EH (cell line): ENCODE measurements at places on chromosomes 7 and 10.

DNA sequence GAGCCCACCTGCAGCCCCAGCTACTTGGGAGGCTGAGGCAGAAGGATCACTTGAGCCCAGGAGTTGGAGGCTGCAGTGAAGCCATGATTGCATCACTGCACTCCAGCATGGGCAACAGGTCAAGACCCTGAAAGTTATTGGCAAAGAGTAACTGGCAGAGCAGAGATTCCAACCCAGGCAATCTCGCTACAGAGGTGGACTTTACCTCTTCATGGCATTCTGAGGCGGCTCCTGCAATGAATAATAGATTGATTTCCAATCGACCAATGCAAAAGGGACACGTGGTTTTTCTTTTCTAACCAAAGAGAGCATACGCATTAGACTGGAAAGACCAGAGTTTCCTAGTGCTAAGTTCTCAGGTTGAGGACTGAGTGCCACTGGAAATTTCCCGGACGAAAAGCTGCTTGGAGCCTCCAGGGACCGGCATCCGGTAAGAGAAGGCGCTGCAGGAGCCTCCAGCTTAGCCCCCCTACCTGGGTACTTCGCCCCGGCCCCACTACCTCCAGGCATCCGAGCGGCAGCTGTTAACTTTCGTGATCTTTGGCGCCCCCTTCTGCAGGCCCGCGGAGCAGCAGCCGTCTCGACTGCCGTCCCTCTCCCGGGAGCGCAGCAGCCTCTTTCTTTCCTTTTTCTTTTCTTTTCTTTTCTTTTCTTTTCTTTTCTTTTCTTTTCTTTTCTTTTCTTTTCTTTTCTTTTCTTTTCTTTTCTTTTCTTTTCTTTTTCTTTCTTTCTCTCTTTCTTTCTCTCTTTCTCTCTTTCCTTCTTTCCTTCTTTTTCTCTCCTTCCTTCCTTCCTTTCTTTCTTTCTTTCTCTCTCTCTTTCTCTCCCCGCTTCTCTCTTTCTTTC is 4.1 kb downstream of the MBLAC1 start:
- DNase-seq: peak; percentile 66

DNA sequence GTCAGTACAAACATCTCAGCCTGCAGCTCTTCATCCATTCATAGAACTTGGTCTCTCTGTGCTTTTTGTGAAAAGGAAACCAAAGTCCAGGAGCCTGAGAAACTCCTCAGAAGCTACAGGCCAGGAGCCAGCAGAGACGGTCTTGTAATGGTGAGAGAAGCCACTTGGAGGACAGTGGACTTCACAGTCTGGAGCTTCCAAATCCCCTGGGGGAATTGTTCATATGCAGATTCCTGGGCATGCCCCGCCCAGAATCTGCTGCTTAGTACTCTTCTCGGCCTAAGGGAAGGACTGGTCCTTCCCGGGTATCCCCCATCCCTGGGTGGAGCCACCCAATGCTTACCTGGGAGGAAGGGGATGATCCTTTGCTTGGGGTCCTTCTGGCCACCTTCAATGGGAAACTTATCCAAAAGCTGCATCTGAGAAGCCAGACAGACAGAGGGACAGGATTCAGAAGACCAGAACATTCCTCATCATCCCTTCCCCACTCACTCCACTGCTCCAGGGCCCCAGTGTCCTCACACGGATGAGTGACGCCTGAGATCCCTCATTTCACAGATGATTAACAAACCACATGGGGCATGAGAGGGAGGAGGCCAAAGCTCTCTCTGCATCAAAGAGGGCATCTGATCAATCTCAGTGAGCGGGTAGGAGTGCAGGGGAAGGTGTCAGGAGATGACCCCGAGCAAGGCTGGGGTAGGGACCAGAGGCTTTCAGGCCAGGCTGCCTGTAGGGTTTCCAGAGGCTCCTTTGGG is 88.4 kb downstream of the SH3PXD2A start:
- DNase-seq: peak; percentile 36

- DNase-seq: no peak
Measured at GRCh38 chr7:14048889-14049288, 59.4 kb upstream of the ETV1 start.

DNA sequence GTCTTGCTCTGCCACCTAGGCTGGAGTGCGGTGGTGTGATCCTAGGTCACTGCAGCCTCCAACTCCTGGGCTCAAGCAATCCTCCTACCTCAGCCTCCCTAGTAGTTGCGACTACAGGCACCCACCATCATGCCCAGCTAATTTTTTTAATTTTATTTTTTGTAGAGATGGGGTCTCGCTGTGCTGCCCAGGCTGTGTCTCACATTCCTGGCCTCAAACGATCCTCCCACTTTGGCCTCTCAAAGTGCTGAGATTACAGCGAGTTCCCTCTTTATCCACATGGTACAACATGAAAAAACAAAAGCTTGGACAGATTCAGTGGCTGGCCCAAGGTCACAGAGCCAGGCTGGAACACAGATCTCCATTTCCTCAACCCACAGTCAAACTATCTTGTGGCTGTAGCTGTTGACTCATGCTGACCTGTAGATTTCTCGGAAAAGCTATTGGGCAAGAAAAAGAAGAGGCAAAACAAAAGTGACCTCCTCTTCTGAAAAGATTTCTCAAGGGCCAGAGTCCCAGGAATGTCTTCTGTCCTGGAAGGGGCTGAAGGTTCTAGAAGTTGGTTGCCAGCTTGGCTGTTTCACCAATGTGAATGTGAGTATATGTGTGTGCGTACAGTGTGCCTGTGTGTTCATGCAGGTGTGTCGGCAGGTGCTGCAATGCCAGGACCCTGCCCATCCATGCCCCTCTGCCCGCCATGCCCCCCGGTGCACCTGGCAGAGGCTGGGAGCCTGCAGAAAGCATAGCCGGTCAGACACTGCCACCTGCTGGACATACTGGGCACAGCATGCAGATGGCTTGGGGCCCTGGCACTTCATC is 28.4 kb downstream of the TMEM130 start:
- DNase-seq: peak; percentile 80

GRCh38 chr10:98367604-98368451 is 47.2 kb downstream of the PYROXD2 start:
- no peak for DNase-seq

GRCh38 chr7:121195874-121196273 is 132.9 kb upstream of the WNT16 start:
- peak; percentile 74 for DNase-seq

DNA sequence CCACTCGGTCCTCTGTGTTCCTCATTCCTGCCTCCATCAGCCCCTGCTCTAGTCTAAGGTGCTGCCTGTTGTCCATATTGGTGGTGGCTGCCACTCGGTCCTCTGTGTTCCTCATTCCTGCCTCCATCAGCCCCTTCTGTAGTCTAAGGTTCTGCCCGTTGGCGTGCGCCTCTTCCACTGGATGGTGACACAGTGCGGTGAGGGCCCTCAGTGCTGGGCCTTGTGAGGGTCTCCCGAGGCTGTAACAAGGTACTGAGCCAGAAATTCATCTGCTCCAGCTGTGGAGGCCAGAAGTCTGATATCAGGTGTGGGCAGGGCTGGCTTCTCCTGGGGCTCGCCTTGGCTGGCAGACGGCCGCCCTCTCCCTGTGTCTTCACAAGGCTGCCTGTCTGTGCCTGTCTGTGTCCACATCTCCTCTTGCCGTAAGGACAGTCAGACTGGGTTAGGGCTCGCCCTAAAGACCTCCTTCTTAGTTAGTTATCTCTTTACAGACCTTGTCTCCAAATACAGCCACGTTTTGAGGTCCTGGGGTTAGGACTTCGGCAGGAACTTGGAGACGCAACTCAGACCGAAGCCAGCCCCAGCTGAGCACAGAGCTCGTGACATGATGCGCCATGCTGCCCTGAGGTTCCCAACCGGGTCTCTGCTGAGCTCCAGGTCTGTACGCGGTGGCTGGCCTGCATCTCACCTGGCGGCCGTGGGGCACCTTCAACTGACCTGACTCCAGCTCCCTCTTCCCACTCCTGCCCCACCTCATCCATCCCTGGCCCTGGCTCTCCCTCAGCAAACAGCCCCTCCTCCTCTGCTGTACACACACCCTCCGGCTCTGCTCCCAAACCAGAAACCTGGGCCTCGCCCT is 181.4 kb upstream of the SHH start:
- no peak for DNase-seq

DNA sequence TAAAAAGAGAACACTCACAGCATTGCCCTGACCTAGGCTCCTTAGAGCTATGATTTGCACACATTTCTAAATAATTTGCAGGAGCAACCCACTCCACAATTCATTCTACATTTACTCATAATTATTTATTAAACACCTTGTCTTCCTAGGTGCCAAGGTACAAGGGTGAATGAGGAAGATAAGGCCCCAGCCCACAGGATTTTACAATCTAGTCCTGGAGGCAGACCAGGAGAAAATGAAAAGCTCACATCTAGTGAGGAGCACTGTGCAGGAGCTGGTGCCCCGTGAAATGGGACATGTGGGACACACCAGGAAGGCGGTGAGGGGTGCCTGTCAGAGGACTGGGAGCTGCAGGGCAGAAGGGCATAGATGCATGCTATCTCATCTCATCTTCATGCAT is 59.7 kb upstream of the LRRC18 start:
- DNase-seq: no peak

DNA sequence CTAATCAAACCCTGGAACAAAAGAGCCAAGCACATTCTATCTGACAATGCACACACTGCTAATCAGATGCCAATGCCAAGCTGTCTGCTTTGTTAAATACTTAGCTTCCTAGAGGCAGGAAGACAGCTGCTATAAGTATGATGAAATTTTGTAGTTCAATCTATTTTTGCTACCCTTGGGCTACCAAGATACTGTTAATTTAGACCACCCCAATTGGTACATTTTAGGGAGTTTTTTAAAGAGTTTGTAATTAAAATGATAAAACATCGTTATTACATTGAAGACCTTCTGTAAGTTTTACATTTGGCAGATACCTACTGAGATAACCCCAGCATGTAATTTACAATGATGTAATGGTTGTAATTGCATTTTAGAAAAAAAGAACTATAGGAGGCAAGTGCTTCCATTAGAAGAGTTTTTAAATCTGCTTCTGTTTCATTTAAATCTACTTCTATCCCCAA is 268.5 kb downstream of the ADK start:
- DNase-seq: no peak

DNA sequence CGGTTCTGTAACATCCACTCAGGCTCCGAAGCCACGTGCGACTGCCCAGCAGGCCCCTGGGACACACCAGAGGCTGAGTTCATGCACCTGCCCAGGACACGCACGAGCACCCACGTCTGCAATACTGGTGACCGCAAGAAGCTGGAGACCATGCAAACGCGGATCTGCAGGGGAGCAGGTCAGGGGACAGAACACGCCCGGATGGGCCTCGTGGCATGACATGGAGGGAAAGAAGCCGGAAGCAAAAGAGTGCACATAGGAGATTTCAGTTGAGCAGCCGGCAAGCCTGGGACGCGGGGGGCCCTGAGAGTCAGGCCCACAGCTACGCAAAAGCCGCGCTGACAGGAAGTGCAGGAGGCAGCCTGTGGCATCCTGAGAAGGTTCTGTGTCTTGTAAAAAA is 73.7 kb downstream of the FOXL3 start:
- DNase-seq: no peak

GRCh38 chr10:60778971-60779796 is 906 bp downstream of the CDK1 start:
- peak; percentile 20 for DNase-seq

GRCh38 chr7:113087071-113087998 is 708 bp upstream of the GPR85 start:
- DNase-seq: peak; percentile 93

- DNase-seq: peak; percentile 37
Measured at GRCh38 chr7:21317966-21318915, 109.6 kb upstream of the SP4 start.

DNA sequence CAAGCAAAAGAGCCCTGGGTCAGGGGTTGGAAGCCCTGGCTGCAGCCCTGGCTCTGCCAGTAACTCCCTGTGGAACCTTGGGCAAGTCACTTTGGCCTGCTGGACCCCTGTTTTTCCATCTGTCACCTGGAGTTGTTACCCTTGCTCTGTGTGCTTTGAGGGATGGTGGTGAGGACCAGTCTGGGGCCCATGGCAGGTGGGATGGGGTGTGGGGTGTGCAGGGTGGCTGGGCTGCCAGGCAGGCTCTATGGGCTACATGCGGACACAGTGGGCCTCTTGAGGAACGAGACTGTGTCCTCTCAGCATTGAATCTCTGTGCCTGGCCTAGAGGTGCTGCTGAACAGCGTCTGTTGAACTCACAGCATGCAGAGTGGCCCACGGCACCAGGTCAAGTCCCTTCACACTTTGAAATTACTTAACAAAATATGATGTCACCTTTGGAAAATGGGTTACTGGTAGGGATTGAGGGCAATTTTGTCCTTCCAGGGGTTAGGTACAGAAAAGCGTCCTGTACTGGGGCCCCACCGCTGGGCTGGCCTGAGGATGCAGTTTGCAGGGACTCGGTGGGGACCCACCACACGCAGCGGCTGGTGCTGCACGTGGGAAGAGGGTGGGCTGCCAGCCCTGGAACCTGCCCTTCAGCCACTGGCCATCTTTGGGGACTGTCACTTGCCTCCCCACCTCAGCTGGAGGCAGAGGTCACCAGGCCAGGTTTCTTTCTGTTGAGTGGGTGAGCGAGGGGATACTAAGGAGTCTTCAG is 45.3 kb downstream of the PRF1 start:
- no peak for DNase-seq

DNA sequence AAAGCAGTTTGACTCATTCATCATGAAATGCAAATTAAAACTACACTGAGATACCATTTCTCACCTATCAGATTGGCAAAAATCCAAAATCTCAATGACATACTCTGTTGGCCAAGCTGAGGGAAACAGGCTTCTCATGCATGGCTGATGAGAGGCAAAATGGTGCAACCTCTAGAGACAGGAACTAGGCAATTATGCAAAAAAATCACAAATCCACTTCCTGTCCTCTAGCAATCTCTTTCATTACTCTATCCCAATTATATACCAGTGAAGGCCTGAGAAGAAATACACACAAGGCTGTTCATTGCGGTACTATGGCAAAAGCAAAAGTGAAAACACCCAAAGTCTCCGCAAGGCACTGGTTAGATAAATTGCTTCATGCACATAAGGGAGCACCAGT is 25.9 kb upstream of the PTPRN2 start:
- peak; percentile 42 for DNase-seq

DNA sequence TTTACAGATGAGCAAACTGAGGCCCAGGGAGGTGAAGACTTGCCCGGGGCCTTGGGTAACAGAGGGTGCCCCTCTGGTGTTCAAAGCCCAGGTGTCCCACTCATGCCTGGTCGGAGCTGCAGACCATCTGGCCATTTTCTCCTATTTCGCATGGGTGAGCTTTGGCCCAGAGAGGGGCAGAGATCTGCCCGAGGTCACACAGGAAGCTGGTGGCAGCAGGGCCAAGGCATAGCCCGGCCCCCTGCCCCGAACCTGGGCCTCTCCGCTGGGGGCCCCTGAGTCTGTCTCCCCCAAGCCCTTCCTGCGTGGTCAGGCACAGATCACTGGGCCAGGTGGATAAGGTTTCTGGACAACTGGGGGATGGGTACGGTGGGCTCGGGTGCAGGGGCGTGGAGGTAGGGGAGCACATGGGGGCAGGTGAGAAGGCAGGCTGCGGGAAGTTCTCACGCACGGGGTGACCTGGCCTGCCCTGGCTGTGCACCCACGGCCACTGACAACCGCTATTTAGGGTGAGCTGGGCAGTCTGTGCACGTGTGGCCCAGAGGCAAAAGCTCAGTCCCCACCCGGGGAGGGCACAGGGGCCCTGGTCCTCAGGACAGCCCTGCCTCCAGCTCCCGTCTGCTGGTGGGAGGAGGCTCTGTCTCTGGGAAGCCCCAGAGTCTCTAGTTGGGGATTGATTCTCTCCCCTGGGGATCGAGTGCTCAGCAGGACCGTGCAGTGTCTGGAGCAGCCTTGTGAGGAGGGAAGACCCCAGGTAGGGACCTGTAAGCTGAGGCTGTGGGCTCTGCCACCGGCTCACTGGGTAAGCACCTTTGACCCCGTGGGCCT is 68.6 kb downstream of the UNCX start:
- no peak for DNase-seq

GRCh38 chr10:130224228-130224627 is 88.0 kb downstream of the GLRX3 start:
- no peak for DNase-seq
